A549 treated with CORT108297 at 1 μM for 4 hours (cell line): ENCODE measurements at places on chromosomes 12 and 14. TPM values are rescaled to one million over a fixed set of nuclear protein-coding genes. Genes with fewer than 3 reads are reported as not detected.

Gene GALNT4
- 4.8 to 7.2 TPM (median 7.0 TPM) in 5 replicates for total RNA-seq

Gene OR4E2
- total RNA-seq = not detected in 5 replicates

Gene KRT71
- total RNA-seq = 0.05 TPM in 1 of 5 replicates, not detected in the others

Gene FOXM1
- total RNA-seq = 86.3 to 96.8 TPM (median 90.3 TPM) in 5 replicates

Gene GPR33
- not detected in 5 replicates for total RNA-seq

Gene ITPR2
- total RNA-seq = 1.3 to 2.8 TPM (median 2.1 TPM) in 5 replicates

Gene CISTR
- total RNA-seq = not detected in 5 replicates

Gene MED13L
- total RNA-seq = 19.3 to 26.4 TPM (median 24.5 TPM) in 5 replicates

Gene GPR68
- total RNA-seq = 0.03 to 0.17 TPM (median 0.08 TPM) in 5 replicates

Gene MDGA2
- total RNA-seq = 0.06 TPM in 1 of 5 replicates, not detected in the others

Gene PDE3A
- 2.4 to 4.3 TPM (median 3.7 TPM) in 5 replicates for total RNA-seq

Gene CLEC6A
- not detected in 5 replicates for total RNA-seq

Gene FBXO34
- total RNA-seq = 11.2 to 17.7 TPM (median 14.5 TPM) in 5 replicates

Gene FAM186B
- total RNA-seq = 0.08 to 0.16 TPM (median 0.12 TPM) in 5 replicates

Gene MYO1A
- 0.09 to 0.41 TPM (median 0.22 TPM) in 5 replicates for total RNA-seq

Gene ART4
- 0.09 TPM in 1 of 5 replicates, not detected in the others for total RNA-seq

Gene SRRM4
- total RNA-seq = not detected in 5 replicates

Gene CIT
- 10.1 to 14.6 TPM (median 12.3 TPM) in 5 replicates for total RNA-seq

Gene MFAP5
- 0.09 to 0.25 TPM (median 0.14 TPM) in 3 of 5 replicates, not detected in the others for total RNA-seq

Gene SLC24A4
- total RNA-seq = 0.11 to 0.33 TPM (median 0.15 TPM) in 5 replicates

Gene SLCO1A2
- total RNA-seq = 0.07 to 0.32 TPM (median 0.13 TPM) in 3 of 5 replicates, not detected in the others

Gene MYH7
- total RNA-seq = not detected in 5 replicates

Gene PTPRO
- total RNA-seq = 0.02 to 0.09 TPM (median 0.05 TPM) in 4 of 5 replicates, not detected in the other

Gene KRT72
- 0.05 TPM in 1 of 5 replicates, not detected in the others for total RNA-seq

Gene SHMT2
- 123 to 141 TPM (median 136 TPM) in 5 replicates for total RNA-seq

Gene ENDOU
- total RNA-seq = not detected in 5 replicates

Gene ZFHX2
- total RNA-seq = 0.84 to 1.6 TPM (median 1.2 TPM) in 5 replicates

Gene SLC38A6
- 20.0 to 24.4 TPM (median 21.4 TPM) in 5 replicates for total RNA-seq
